H1 (cell line): ENCODE measurements at places on chromosomes 1 and 21. TPM values are rescaled to one million over a fixed set of nuclear protein-coding genes. Genes with fewer than 3 reads are reported as not detected.

KCNE1 gene
- 0.15 and 0.28 TPM in 2 replicates for total RNA-seq

DNA sequence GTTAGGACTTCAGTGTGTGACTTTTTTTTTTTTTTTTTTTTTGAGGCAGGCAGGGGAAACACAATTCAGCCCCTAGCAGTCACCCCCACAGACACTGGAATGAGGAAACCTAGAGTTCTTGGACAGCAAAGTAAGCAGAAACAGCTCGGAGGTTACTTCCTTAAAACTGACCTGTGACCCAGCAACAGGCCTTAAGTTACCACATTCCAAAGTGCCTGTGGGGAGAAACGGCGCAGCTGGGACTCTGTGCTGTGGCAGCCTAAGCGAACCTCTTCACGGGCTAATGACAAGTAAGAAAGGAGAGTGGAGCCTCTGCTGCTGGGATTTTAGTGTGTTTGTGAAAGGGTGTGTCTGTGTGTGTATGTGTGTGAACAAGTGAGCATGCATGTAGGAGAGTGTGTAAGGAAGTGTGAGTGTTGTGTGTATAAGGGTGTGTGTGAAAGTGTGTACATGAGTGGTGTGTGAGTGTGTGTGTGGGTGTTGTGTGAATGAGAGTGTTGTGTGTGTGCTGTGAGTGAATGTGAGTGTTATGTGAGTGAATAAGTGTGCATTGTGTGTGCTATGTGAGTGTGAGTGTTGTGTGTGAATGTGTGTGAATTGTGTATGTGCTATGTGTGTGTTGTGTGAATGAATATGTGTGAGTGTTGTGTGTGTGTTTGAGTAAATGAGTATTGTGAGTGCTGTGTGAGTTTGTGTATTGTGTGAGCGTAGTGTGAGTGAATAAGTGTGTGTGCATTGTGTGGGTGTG is 180.8 kb downstream of the BRINP2 start:
- no peak overlapping the region for H3K4me3 ChIP-seq
- peaks cover 10% of the 10 kb centered on the region for H3K4me1 ChIP-seq
- H3K36me3 ChIP-seq = no peaks in the 10 kb centered on the region
- no peaks in the 10 kb centered on the region for H3K27me3 ChIP-seq

LAMB3 gene
- total RNA-seq = 0.50 and 0.67 TPM in 2 replicates

LAPTM5 gene
- 0.37 and 0.52 TPM in 2 replicates for total RNA-seq

DNA sequence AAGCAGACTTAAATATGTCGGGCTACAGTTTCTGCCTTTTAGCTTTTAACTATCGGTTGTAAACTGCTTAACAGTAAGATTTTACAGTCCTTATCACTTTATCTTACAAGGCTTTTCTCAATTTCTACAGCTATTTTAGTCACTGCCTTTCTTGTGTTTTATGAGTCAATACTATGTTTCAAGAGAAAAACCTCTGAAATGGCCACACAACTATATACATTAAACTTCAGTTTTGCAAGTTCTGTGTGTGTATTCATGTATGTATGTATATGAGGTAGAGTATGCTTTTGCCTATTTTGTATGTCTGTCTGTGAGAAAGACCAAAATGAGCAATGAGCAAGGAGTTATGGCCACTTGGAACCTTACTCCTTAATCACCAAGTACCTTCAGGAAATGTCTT is 169.8 kb downstream of the SYT2 start:
- H3K27me3 ChIP-seq = no peaks in the 10 kb centered on the region
- no peaks in the 10 kb centered on the region for H3K36me3 ChIP-seq
- H3K4me1 ChIP-seq = no peaks in the 10 kb centered on the region
- DNase-seq = no peak

DNA sequence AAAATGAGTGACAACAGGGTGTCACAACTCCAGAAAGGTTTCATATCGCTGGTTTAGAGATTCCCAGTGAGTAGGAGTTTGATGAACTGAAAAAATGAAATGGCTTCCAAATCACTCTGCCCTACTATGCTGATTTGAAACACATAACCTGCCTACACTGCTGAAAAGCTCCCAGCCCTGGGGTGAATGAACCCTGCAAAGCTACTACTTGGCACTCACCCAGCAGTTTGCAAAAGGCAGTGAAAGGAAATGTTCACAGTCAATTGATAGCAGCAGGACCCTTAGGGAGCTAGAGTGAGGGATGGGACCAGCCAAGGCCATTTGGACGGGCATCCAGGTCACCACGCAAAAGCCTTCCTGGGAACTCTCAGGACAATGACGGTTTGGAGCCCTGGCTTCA is 44.4 kb upstream of the SRP9 start:
- H3K4me1 ChIP-seq = no peaks in the 10 kb centered on the region
- DNase-seq = no peak
- no peaks in the 10 kb centered on the region for H3K27me3 ChIP-seq
- H3K36me3 ChIP-seq = no peaks in the 10 kb centered on the region
- H3K4me3 ChIP-seq = no peak overlapping the region

GRCh38 chr1:7842517-7842916 is 10.3 kb downstream of the UTS2 start:
- H3K4me3 ChIP-seq = no peak overlapping the region
- H3K4me1 ChIP-seq = no peaks in the 10 kb centered on the region
- H3K36me3 ChIP-seq = peaks cover 22% of the 10 kb centered on the region
- peaks cover 1% of the 10 kb centered on the region for H3K27me3 ChIP-seq
- DNase-seq = no peak

GRCh38 chr1:219498666-219499065 is 114.2 kb downstream of the ZC3H11B start:
- no peak overlapping the region for H3K4me3 ChIP-seq
- no peaks in the 10 kb centered on the region for H3K27me3 ChIP-seq
- H3K4me1 ChIP-seq = no peaks in the 10 kb centered on the region
- H3K27ac ChIP-seq = no peak overlapping the region

PLA2G2D gene
- total RNA-seq = not detected in 2 replicates

FCMR gene
- total RNA-seq = not detected in 2 replicates

GRCh38 chr1:113818578-113818977 is 6.3 kb upstream of the RSBN1 start:
- no peak for DNase-seq
- H3K4me3 ChIP-seq = no peak overlapping the region
- H3K27me3 ChIP-seq = no peaks in the 10 kb centered on the region
- H3K4me1 ChIP-seq = no peaks in the 10 kb centered on the region
- no peaks in the 10 kb centered on the region for H3K36me3 ChIP-seq

IGSF21 gene
- total RNA-seq = 28.5 and 29.1 TPM in 2 replicates

DNA sequence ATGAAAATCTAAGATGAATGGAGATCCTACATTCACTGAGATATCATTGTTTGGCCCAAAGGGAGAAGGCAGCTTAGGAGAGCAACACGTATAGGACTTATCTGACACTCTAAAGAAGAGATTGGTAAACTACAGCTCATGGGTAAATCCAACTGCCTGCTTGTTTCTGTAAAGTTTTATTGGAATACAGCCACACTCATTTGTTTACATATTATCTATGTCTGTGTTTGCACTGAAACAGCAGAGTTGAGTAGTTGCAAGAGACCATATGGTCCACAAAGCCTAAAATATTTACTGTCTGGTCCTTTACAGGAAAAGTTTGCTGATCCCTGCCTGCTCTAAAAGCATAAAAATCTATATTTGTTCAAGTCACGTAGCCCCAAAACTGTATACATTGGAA is 14.3 kb upstream of the LRRC53 start:
- H3K36me3 ChIP-seq = no peaks in the 10 kb centered on the region
- H3K4me1 ChIP-seq = peaks cover 15% of the 10 kb centered on the region
- H3K27me3 ChIP-seq = no peaks in the 10 kb centered on the region
- no peak for DNase-seq

DNA sequence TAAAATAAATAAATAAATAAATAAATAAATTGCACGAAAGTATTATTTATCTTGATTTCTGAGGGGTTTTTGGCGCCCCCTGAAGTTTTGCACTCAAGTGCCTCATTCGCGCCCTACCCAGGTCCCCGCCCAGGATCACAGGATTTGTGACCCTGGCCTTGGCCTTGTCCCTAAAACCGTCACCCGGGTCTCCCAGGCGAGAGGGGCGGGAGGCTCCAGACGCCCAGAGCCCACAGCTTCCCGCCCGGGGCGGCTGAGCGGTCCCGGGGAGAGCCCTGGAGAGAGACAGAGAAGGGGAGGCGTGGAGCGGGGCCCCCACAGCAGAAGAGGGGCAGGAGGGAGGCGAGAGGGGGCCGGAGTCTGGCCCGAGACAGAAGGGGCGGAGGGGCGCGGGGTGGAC is 91.8 kb upstream of the CASZ1 start:
- DNase-seq = peak; percentile 67
- peak overlapping the region; percentile 17 for H3K4me3 ChIP-seq
- no peak overlapping the region for H3K27ac ChIP-seq
- peaks cover 2% of the 10 kb centered on the region; the same call in 1 of the 2 replicates for H3K4me1 ChIP-seq

GRCh38 chr1:47797575-47797974 is 199.6 kb downstream of the TRABD2B start:
- no peaks in the 10 kb centered on the region for H3K4me1 ChIP-seq
- H3K4me3 ChIP-seq = no peak overlapping the region
- H3K36me3 ChIP-seq = no peaks in the 10 kb centered on the region
- no peak for DNase-seq
- H3K27ac ChIP-seq = no peak overlapping the region
- H3K27me3 ChIP-seq = no peaks in the 10 kb centered on the region

LCE3D gene
- total RNA-seq = not detected in 2 replicates

SPOCD1 gene
- 1.8 and 2.0 TPM in 2 replicates for total RNA-seq

RGS1 gene
- total RNA-seq = not detected in 2 replicates

DNA sequence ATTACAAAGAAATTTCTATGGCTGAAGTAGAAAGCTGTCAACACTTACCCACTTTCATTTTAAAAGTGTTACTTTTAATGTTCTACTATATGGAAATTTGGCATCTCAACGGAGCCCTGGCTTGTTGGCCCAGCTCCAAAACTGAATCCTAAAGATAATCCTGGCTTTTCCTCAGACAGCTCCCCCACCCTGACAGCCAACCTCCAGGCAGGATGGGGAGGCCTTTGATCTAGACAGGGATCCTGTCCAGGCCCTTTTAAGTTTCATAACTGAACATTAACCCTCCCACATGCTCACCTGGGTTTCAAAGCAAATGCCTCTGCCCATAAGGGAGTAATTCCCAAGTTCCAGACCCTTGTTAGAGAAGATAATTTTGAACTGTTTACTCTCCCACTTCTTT is 99.3 kb upstream of the RALGPS2 start:
- no peak for DNase-seq
- no peaks in the 10 kb centered on the region for H3K4me1 ChIP-seq
- H3K27ac ChIP-seq = no peak overlapping the region
- no peaks in the 10 kb centered on the region for H3K36me3 ChIP-seq
- no peak overlapping the region for H3K4me3 ChIP-seq

GRCh38 chr1:21840981-21841380 is 28.9 kb downstream of the LDLRAD2 start:
- no peak overlapping the region for H3K27ac ChIP-seq
- no peak for DNase-seq
- peaks cover 14% of the 10 kb centered on the region; the same call in 1 of the 2 replicates for H3K36me3 ChIP-seq
- H3K4me3 ChIP-seq = no peak overlapping the region
- no peaks in the 10 kb centered on the region for H3K27me3 ChIP-seq

DNA sequence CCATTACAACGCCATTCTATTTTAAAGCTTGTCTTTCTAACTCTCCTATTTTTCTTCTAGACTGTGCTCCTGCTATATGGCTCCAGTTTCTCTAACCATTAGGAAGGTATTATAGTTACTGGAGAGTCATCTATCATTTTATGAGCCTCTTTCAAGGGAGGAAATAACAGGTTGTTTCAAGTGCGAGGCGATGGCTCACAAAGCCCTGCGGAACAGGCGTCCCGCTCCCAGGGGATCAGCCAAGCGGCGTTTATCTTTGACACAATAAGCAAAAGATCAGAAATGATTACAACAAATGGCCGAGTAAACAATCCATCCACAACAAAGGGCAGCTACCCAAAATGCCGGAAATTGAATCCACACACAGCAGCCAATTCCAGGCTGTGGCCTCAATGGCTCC is 249.5 kb upstream of the POU3F1 start:
- H3K27me3 ChIP-seq = no peaks in the 10 kb centered on the region
- no peak for DNase-seq
- H3K36me3 ChIP-seq = no peaks in the 10 kb centered on the region
- peaks cover 14% of the 10 kb centered on the region for H3K4me1 ChIP-seq
- H3K4me3 ChIP-seq = no peak overlapping the region

DNA sequence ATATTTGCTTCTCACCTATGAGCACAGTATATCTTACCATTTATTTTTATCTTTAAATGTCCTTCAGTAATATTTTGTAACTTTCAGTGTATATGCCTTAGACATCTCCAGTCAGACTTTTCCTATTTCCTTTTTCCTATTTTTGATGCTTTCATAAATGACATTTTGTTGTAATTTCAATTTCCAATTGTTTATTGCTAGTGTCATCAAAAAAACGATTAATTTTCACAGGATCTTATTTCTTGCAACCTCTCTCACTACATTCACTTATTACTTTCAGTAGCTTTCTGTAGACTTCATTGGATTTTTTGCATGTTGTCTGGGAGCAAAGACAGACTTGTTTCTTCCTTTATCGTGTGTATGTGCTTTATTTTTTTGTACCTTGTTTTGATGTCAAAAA is 602.4 kb downstream of the AJAP1 start:
- no peak overlapping the region for H3K27ac ChIP-seq
- DNase-seq = no peak
- H3K27me3 ChIP-seq = no peaks in the 10 kb centered on the region
- H3K4me3 ChIP-seq = no peak overlapping the region

DNA sequence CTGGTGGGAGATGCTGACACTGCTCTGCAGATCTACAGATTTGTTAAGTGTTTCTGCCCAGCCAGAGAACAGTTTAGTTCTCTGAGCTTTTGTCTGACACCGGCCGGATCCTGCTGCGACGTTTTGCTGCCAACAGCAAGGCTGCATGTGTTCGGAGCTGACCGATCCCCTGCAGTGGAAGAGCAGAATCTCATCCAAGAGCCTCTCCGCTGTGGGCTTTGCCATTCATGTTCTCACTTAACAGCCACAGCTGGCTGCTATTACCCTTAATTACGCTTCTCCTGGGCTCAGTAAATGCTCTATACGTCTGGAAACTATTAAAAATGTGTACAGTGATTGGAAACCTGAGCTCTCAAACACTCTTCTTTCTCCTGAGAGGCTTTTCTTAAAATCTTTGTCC is 105.3 kb downstream of the BCAR3 start:
- no peaks in the 10 kb centered on the region for H3K4me1 ChIP-seq
- DNase-seq = no peak
- H3K36me3 ChIP-seq = peaks cover 2% of the 10 kb centered on the region; the same call in 1 of the 2 replicates
- H3K27ac ChIP-seq = no peak overlapping the region

- no peak for DNase-seq
- peaks cover 6% of the 10 kb centered on the region; the same call in 1 of the 2 replicates for H3K36me3 ChIP-seq
- no peaks in the 10 kb centered on the region for H3K27me3 ChIP-seq
- H3K4me1 ChIP-seq = peaks cover 8% of the 10 kb centered on the region; the same call in 1 of the 2 replicates
- no peak overlapping the region for H3K27ac ChIP-seq
These were observed 122.2 kb downstream of the POU2F1 start for GRCh38 chr1:167342846-167343245.
